ENCODE measurements at places on chromosomes 16 and 17.

DNA sequence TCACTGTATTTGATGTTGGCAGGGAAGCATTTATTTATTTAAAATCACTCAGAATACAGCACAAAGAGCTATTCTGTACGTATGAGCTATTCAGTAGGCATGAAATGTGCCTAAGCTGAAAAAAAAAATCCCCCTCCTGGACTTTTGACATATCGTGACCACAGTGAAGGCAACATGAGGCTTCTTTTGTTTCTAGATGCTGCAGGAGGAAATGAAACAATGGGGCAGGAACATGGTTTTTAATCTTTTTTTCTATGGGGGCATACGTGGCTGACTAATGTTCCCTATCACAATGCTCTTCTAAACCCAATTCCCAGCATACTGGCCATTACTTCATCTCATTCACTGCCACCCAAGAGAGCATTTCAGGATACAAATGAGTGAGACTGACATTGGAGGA, 191.0 kb upstream of the PMFBP1 start:
- no peak for DNase-seq

GRCh38 chr16:11179574-11179973, 76.4 kb downstream of the SOCS1 start:
- DNase-seq = no peak

DNA sequence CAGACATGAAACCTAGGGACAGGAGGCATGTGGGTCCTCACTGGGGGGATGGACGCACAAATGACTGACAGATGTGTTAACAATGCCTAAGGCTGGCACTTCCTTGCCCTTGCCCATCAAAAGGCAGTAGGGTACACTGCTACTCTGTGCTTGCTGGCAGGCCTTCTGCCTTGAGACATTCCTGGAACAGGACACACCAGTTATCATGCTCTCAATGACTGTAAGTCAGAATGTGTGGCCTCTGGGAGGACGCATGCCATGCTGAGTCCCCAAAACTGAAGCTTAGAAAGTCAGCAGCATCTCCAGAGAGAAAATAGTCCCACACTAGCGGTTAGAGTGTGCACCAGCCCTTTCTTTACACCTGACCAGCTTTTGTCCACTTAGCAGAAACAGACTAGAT, 16.1 kb upstream of the SREBF1 start:
- no peak for DNase-seq

- DNase-seq = no peak
These were observed 24.3 kb upstream of the DNAI2 start for GRCh38 chr17:74249590-74250270.

DNA sequence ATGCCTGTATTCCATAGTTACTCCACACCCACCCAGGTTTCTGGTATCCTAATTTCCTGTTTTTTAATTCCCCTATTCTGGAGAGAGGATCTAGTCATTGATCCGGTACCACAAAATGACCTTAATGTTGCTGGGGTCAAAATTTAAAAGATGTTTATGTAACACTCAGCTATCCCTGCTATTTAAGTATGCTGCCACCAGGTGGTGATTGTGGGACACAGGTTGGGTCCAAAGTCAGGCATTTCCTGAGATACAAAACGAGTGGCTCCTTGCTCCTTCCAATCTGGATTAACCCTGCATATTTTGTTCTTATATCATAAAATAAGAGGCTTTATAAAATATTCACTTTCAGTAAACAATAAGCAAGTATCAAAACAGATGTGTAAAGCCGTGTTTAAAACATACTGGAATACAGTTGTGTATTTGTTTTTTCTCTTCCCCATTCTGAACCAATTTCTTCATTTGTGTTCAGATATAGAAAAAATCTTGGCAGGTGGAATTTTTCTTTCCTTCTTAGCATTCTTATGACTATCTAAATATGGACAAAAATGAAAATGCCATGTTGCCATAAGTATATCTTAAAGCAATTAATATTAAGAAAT, 16.3 kb downstream of the HS3ST4 start:
- DNase-seq = no peak
